ENCODE measurements at places on chromosomes 16 and 17.

- DNase-seq, result no peak
These were observed 3.8 kb downstream of the SLC12A4 start for GRCh38 chr16:67964477-67965131.

DNA sequence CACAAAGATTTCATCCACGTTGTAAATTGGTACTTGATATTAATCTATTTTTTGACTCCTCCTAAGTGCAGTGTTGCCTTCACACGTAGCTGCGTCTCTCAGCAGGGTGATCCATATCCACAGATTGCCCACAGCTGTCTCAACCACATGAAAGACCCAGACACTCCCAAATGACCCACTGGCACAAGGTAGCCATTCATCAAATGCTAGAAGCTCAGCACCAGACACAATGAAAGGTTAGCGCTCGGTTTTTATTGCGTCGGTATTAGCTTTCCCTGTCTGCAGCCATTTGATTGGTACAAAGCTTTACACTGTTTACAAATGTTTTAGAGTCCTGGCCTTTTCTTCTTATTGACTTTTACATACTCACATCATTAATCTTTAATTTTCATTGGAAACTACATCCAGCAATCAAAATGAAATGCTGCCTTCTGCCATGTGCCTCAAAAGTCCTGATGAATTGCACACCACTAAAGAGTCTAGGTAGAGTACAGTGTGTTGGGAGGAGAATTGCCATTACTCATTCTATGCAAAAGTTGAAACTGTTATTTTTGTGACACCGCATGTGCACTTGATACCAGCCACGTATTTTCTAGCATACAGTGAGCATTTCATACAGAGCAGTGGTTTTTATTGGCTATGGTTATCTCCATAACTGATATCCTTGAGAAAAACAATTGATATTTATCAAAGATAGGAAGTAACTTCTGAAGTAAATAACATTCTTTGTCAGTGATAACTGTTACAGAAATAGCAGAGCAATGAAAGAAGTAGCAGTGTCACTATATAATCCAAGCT lies 127.3 kb upstream of the NUDT7 start:
- DNase-seq, result no peak

DNA sequence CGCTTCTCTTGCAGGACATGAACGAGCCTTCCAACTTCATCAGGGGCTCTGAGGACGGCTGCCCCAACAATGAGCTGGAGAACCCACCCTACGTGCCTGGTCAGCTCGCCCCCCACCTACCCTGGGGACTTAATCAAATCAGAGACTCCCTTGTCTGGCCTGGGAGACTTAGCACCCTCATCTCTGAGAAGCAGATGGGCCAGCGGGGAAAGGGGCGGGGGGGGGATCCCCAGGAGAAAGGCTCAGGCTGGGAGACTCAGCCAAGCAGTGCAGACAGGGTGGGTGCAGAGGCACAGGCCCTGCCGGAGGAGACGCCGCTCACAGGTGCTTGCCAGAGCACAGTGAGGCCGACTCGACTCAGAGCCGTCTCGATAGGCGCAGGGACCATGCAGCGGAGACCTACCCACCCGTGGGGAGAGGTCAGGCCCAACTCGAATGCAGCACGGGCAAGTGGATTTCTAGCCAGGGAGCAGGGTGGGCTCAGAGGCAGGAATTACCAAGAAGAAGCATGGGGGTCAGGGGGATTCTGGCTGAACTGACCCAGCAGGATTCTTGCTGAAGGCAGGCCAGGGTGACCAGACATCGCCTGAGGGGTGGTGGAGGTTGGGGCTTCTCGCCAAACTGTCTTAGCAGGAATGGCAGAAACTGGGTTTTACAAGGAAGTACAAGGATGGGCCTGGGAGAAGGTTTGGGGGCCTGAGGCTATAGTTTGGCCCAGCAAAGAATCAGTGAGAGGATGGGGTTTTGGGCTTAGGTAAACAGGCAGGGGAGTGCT lies 9.7 kb downstream of the GAA start:
- no peak for DNase-seq

- peak; percentile 52 for DNase-seq
These were observed 3.0 kb downstream of the MT2A start for GRCh38 chr16:56611281-56611833.

All from choroid plexus epithelial cell (primary cell).